Airway epithelial cell (primary cell): ENCODE measurements at places on chromosomes 4 and X. TPM values are rescaled to one million over a fixed set of nuclear protein-coding genes. Genes with fewer than 3 reads are reported as not detected.

Gene FANCB
- 2.1 and 2.3 TPM in 2 replicates for total RNA-seq

Gene STATH
- not detected in 2 replicates for total RNA-seq

Gene SMIM10L2A
- total RNA-seq = 1.5 and 2.5 TPM in 2 replicates

Gene SHROOM2
- 7.9 and 13.0 TPM in 2 replicates for total RNA-seq

Gene LONRF3
- not detected in 2 replicates for total RNA-seq

Gene NLGN3
- 0.07 TPM in 1 of 2 replicates, not detected in the other for total RNA-seq
